ENCODE measurements at places on chromosomes 13 and 19.

GRCh38 chr13:113179374-113180230 lies 21.2 kb downstream of the PROZ start:
- DNase-seq = peak; percentile 73

DNA sequence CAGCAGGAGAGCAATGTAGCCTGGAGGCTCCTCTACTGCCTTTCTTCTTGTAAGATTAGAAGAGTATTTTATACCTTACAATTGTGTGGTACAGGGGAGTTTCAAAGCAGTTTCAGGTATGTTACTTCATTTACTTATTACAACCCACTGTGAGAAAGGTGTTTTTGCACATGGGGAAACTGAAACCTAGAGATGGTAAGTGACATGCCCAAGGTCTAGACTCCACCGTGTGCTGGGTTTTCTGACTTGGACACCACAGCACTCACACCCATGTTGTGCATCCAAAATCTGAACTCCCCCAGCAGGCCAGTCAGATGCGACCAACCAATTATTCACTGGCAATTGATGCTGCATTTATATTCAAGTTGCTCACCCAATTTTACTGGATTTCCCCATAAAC lies 22.8 kb downstream of the ERICH6B start:
- no peak for DNase-seq

DNA sequence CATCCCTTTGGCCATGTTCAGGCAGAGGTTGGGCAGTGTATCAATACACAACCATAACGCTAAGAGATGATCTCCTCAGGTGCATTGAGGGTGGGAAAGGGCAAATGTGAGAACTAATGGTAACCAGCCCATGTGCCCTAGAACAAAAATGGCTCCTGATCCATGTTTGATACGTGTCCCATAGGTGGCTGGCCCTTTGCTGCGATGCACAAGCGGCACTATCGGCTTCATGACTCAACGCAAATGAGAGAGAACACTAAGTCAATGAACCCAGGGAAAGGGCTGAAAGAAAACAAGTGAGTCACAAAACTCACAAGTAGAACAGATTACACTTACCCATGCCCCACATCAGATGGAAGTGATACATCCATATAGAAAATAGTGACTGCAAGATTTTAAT lies 201.7 kb downstream of the ABCC4 start:
- no peak for DNase-seq

- no peak for DNase-seq
Observed at GRCh38 chr13:60012488-60012887, 151.2 kb downstream of the DIAPH3 start.

DNA sequence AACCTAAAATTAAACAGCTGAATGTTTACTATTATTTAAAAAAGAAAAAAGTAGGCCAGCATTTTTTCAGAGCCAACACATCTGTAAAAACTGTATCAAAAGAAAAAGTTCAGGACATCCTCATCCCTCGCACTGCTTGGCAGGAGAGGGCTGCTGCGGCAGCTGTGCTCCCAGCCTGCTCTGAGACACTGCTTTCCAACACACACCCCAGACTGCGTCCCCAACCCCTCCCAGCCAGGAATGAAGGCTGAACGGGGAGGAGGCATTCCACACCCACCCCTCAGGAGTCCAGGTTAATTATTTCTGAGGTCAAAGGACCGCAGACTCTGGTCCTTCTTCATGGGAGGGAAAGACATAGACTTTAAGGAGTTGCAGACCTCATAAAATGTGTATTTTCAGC lies 43.1 kb downstream of the COL4A1 start:
- DNase-seq = no peak

- DNase-seq = no peak
Observed at GRCh38 chr13:39036212-39036611, 1.7 kb downstream of the PROSER1 start.

DNA sequence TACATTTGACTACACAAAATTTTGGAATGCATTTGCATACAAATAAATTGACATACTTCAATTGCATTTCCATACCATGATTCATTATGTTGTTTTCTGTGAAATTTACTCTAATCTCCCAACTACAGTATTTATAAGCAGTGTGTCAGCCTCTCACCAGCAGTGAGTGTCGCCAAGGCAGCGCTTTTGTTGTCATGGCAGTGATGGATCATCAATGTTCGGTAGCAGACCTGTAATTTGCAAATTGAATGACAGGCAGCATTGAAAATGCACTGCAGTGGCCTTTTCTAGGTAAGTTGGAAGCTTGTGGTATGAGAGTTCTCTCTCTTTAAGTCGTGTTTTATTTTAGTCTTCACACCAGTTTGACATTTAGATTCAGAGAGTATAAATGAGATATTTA lies 534.1 kb downstream of the PCDH17 start:
- no peak for DNase-seq

- DNase-seq = no peak
Observed at GRCh38 chr13:114017966-114018365, 44.1 kb upstream of the C13orf46 start.

All from activated effector memory CD4-positive, alpha-beta T cell treated with anti-CD3 and anti-CD28 coated beads, Interleukin-2, amount 50 U/mL, for 16 hours (primary cell).